ENCODE measurements at places on chromosomes 11 and 22.
A peak's percentile ranks its signal among the peaks of the same experiment; 100 is the strongest.

DNA sequence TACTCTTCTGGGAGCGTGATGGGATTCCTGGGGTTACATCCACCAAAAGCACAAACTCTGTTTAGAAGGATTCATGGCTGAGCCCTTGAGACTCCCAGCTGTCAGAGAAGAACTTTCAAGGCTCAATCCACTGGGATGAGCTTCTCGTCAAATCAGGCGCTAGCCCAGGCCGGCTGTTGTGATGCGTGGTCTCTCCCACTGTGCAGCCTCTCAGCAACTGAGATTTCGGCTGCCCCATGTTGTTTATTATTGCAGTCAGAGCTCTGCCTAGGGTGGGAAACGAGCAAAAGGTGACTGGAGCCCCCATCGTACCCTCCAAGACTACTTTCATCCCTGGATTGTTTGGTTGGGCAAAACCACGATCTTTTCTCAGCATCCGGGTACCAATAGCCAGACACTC, 251.6 kb downstream of the ETS1 start:
- DNase-seq: no peak

DNA sequence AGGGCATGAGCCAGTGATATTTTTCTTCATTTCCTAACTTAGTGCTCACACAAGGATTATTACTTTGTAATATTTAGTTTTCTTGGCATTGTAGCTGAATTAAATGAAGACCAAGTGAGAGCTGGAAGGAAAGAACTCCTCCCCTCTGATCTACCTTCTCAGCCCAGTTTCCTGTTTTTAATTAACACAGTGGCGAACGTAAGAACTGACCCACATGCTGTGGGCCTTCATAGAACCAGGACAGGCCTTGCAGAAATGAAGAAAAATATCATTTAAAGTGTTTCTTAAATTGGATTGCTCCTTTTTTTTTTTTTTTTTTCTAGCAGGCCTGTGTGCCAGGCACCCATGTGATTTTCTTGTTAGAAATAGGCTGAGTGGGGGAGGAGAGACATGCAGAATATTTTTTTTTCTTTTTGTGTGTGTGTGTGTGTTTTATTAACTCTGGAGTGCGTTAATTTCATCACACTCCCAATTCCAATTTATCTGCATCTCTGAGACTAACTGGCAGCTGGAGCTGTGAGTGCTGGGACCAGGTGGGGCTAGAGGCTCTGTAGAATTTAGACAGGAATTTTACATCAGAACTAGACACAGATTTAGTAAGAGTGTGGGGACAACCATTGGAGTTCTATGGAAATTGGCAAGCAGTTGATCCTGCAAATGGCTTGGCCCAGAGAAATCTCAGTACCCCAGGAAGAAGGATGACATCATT, 320.5 kb downstream of the DDX10 start:
- no peak for DNase-seq

DNA sequence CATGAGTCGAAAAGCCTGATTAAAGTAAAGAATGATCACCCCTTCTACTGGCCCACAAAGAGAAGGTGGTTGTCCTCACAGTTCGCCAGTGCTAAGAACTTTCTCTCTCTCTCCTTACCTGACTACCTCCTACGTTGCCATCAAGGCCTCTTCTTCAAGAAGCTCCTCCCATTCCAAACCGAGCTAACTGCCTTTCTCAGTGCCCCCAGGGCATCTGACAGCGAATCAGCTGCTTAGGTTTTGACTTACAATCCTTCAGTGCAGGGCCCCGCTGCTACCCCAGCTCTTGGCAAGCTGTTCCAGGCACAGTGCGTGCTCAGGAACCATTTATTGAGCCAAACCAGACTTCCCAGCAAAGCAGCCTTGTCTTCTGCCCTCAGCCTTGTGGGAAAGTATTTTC, 5.8 kb downstream of the VSTM5 start:
- DNase-seq: no peak

- no peak for DNase-seq
Measured at GRCh38 chr11:104695065-104695463, 203.2 kb downstream of the CASP12 start.

DNA sequence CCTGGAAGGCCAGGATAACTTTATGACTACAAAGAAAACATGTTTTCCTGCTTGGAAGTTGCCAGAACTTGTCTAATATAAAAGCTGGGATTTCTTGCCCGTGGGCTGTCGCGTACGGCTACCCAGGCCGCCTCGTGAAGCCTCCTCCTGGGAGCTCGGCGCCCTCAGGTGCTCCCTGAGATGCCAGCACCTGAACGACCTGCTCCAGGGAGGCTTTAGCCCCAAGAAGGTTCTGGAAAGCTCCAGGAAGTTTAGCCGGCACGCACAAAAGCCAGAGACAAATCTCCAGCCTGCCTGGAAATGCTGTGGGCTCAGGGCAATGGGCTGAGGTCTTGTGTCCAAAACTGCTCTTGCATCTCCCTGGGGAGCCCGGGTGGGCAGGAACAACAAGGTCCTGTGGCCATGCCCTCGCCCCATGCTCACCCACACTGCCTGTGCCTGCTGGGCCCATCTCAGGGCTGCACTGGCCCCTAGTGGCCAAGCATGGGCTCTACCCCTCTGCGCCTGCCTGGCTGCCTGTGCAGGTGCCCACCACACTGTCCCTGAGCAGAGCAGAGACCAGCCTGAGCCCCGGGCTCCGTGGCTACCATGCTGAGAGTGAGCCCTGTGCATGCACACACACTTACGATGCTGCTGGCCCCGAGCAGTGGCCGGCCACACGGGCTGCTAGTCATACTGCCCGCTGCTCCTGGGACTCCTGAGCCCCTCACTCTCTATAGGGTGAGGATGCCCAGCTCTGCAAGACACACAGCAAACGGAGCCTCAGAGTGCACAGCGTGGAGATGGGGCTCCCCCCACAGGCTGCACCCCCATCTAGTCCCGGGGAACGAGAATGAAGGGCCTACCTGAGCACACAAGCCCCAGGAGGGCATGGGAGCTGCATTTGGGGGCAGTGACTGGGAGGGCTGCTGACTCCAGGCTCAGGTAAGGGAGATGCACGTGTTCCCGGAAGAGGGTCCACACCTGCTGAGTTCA, 4.9 kb upstream of the CELSR1 start:
- DNase-seq: peak; percentile 2

- DNase-seq: no peak
Measured at GRCh38 chr11:122494221-122494620, 161.3 kb upstream of the UBASH3B start.

Measured in T1000 (cell line).